ENCODE measurements at places on chromosomes 4 and X.

GRCh38 chr4:7648544-7649395 is 214.0 kb upstream of the PSAPL1 start:
- no peak for DNase-seq

DNA sequence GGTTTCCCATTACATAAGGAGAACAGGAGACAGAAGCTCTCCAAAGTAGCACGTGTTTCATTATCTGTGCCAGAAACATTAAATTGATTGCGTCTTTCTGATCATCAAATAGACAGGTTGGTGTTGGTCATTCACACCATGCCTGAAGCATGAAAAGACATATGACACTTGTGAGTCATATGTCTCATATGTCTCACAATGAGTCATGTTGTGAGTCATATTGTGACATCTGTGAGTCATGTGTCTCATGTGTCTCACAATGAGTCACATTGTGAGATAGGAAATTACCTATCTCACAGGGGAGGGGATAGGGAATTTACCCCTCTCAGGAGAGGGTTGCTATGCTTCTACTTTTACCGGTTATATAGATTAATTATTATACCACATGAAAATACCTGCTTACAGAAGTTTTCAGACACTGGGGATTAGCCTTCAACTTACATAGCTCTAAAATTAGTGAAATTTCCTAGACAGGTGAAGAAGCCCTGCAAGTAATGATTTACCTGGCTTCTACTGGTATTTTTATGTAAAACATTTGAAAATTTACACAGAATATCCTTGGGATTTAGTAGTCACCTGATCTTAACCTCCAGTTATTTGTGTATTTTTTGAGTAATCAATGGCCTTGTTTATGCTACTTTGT is 80.8 kb downstream of the NPFFR2 start:
- DNase-seq = no peak

DNA sequence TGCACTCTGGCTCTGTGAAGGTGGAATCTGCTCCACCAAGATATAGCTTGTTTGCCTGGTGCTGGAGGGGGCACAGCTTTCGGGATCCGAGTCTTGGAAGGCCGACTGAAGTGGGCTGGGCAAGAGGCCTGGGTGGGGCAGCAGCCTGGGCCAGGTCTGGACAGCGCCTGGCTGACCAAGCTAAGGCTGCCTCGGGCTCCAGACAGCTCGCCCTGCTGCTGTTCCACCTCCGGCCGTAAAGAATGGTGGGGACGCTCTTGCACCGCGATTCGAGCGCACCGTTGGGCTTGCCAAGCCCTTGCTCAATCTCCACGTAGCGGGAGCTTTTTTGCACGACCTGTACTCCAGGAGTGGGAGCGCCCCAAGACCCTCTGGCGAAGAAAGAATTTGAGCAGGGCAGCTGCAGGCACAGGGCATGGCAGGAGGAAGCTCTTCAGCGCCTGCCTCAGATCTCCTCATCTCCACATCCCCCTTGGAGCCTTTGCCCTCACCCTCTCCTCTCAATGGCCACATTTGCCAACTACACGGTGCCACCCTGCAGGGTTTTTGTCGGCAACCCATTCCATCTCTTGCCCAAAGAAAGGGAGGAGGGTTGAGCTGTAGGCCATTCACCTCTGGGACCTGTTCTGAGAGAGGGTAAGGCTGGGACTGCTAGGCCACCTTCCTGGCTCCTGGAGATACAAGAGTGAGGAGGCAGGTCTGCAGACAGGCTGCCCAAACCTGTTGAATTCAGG is 18.9 kb downstream of the CNGA2 start:
- DNase-seq = no peak

DNA sequence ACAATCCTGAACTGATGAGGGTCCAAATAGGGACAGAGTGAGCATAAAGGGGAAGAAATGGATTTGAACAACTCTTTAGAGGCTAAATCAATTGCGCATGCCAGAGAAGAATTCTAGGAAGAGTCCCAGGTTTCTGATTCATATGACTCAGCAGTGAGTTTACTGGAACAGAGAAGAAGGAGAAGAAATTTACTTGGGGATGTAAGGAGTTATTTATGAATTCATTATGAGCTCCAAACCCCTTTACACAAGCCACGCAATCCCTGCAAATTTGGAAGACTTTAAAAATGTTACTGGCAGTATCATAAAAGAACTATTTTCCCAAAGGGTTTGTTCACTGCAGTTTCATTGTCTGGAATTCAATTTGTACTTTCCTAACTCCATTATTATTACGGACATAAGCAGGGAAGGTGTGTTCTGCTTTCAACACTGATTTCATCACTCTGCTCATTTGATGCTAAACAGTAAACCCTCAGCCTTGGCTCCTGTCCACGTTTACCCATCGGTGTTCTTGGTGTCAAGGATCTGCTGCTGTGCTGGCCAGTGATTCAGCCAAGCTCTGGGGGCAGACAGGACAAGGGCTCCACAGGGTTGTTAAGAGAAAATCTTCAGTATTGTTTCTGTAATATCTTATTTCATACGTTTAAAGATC is 273.7 kb downstream of the HNRNPD start:
- no peak for DNase-seq

DNA sequence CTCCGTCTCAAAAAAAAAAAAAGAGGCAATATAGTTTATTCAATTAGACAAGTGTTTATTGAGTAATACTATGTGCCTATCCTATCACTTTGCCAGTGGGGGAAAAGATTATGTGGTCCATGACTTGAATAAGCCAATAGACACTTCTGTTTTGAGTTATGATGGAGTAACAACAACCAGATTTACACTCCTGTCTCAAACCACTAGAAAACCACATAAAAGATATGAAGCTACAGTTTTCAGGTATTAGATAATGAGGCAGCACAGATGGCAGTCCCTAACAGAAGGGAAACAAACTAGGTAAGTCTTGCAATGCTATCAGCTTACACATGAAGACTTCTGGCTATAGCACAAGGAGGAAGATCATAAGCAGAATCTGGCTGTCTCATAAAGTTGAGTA is 22.5 kb downstream of the NFXL1 start:
- no peak for DNase-seq

All from NCI-H526 treated with DMSO at 0.1 percent for 48 hours (cell line).